ENCODE measurements at places on chromosomes 12 and 14.

GRCh38 chr14:50022661-50023060 is 93.7 kb downstream of the VCPKMT start:
- no peak for DNase-seq

DNA sequence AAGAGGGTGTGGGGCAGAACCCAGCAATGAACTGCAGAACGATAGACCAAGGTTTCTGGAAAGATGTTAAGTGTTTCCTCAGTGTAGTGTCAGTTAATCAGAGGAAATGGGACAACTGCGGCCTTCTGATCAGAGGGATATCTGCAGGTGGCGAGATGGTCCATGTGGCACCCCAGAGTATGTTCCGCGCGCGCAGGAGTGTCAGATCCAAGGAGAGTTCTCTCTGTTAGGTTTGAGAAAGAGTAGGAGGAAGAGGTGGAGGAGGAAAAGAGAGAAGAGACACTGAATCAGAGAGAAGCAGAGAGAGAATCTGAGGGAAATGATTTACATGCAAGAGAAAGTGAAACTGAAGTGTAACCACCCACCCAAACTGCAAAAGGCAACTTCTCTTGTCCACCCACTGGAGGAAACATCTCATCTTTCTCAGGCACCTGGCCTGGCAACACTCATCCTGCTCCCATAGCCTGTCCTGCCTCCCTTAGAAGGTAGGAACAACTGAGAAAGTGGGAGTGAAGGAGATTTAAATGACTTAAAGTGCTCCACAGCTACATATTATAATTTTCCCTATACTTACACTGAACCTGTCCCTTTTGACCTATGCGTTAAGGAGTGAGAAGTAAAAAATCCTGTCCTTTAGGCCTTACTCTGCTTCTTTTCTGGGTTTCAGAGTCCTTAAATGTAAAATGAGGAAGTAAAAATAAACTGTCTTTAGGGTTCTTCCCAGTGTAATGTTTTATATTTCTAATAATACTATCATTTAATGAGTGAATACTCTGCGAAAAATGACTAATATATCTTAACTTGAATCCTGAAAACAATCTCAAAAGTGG is 6.8 kb upstream of the TESPA1 start:
- DNase-seq: no peak

GRCh38 chr12:77294016-77294415 is 228.6 kb upstream of the E2F7 start:
- DNase-seq: peak; percentile 54

DNA sequence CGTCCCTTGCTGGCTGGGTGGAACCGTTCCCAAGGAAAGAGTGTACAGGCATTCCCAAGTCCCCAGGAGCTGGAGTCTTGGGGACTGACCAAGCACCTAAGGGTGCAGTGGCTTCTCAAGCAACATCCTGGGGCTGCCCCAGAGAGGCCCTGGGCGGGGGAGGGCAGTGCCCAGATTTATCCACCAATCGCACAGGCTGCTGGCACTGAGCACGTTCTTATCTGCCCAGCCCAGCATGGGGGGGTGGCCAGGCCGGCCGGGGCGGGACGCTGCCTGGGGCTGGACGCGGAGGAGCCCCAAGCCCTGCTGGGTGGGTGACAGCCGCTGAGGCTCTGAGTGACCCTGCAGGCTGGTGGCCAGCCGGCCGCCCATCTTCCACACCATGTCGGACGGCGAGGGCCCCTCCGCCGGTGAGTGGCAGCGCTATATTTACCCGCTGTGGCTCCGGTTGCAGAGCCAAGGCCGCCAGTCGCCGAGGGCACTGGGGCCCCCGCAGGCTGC is 53.4 kb downstream of the CYP46A1 start:
- DNase-seq: peak; percentile 22

DNA sequence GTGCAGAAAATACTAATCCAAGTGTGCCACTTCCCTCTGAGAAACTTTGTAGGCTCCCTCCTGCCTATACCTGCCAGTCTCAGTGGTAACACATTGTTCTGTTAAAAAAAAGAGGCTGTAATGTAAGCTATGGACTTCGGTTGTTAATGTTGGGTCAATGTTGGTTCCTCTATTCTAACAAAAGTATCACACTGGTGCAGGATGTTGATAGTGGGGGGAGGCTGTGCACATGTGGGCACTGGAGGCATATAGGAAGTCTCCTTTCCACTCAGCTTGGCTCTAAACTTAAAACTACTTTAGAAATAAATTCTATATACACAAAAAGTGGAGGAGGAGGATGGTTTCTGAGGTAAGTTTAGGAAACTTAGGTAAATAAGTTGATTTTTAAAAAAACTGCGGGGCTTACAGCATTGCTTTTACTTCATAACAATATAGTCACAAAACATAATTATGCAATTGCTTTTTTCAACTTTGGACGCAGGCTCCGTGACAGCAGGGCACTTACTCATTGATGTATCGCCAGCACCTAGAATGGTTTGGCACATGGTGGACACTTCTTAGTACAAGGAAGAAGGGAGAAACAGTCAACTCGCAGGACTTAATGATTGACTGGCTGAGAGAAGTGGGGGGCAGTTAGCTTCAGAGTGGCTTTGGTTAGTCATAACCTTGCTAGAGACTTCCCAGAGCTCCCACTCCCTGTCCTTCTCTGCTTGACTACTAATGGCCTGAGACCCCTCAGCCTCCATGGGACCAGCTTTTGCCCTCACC is 7.9 kb upstream of the NYNRIN start:
- DNase-seq: no peak

DNA sequence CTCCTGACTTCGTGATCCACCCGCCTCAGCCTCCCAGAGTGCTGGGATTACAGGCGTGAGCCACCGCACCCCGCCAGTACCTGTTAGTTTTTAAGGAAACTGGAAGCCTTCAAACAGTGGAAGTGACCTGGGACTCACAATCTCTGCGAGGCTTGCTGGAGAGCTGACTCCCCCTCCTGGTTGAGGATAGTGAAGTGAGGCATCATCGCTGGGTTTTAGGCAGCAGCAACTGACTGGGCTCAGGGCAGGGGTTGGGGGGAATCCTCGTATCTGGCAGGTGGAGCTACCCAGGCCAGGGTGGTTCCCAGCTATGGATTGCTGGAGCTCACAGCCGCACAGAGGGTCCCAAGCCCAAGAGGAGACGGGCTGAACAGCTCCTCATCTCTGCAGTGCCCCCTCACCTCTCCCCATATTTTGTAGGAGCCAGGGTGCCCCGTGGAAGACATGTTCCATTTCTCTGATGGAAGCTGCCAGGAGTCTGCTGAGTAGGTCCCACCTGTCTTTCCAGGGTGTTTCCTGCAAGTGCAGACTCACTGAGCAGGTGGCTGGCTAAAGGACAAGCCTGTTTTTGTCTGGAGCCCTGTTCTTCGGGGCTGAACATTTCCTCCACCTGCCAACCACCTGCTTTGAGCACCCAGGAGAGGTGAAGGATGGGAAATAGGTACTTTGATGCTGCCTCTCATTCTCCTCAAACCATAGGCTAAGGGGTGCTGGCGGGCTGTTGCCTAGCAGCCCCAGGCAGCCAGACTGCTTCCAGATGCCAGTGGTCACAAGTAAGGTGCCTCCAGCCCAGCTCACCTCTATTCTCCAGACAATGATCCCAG is 3.1 kb downstream of the AVIL start:
- DNase-seq: no peak

GRCh38 chr14:83478741-83479140 is 1945.1 kb upstream of the SEL1L start:
- DNase-seq: no peak

GRCh38 chr14:59154373-59154772 is 34.1 kb upstream of the DAAM1 start:
- DNase-seq: no peak

DNA sequence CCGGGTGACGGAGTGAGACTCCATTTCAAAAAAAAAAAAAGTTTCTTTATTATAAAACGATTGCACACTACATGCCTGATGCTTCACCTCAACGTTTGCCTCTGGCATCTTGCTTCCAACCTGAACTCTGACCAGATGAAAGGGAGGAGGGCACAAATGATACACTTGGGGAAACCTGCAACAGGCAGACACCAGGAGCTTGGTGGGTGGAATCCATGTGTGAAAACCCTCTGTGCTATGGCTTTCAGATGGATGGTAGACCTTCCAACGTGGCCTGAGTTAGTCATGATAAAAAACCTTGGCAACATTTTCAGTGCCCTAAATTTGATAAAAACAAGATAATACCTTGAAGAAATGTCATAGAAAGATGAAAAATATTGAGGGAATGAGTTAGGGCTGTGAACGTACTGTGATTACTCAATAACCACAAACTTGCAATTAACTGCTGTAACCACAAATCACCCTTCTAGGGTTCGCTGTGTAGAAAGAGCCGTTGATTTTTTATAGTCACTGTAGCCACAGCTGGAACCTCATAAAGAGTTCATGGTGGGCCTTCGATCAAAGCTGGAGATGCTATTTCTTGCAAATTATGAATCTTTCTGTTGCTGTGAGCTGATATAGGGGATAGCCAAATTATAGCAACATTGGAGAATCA is 26.1 kb upstream of the GZMB start:
- no peak for DNase-seq

- DNase-seq: no peak
These were observed 3.8 kb upstream of the TULP3 start for GRCh38 chr12:2886768-2887450.

DNA sequence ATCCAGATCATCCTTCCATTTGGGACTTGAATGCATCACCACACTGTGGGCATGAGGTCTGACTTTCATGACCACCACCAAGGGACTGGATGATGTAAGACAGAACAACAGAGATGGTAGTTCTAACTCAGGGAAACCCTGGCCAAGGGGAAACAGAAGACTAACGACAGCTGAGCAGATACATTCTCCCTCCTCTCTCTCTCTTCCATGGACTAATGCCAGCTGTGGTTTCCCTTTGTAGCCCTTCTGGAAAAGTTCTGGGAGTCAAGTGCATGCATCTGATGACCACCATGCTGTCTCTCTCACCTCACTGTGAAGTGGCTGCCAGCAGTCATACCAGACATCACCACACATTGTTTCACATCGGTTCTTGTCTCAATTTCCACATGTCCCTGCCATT is 3.4 kb downstream of the TAS2R30 start:
- no peak for DNase-seq

DNA sequence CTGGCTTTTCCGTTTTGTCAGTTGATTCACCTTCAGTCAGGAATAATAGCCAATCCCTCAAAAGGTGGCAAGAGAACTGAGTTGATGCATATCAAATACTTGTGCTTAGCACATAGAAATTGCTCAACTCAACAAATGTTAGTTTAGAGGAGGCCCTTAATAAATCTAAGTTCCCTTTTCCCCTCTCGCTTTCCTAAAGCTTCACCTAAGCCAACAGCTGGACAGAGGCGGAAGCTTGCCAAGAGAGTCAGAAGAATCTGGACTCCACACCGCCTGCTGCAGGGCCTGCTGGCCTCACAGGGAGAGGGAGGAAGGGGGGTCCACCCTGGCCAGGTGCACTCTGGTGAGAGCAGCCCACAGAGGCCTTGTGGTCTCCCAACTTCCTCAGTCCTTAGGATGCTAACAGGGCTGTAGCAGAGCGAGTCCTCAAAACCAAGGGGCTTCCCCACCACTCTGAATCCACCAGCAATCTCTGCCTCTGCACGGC is 213.1 kb downstream of the CHST11 start:
- DNase-seq: no peak

DNA sequence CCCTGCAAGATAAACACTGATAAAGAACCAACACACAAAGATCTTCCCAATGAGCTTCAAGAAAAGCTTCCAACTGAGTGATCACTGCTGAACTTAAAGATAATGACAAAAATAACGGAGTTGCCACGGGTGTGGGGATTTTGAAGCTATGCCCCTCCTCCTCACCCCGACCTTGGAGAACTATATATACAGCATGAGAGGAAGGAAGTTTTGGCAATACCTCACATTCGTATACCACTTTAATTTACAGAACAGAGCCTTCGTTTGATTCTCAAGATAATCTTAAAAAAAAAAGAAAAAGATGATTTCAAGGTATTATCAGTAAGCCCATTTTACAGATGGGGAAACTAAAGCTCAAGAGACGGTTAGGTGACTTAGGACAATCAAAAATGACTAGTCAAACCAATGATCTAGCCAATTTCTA is 715 bp downstream of the NEK9 start:
- no peak for DNase-seq

- DNase-seq: no peak
These were observed 39.4 kb upstream of the BTG1 start for GRCh38 chr12:92185052-92185451.

DNA sequence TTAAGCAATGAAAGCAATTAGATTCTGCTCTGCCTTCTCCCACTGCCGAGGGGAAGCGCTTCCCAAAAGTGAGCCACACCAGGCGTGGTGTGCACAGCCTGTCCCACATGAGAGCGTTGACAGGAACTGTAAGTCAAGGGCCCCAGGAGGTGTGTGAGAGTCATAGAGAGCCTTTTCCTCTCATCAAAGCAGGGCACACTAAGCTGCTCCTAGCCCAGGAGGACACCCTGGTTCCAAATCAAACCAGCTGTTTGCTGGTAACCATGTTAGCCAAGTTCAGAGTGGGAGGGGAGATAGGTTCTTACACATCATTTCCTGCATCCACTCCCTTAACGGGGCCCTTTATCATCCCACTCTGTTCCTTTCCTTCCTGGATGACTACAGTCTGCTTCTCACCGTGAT is 98.3 kb downstream of the SPTSSA start:
- DNase-seq: no peak

Data from HCEC 1CT (cell line).